ENCODE measurements at places on chromosomes 12 and 14.

DNA sequence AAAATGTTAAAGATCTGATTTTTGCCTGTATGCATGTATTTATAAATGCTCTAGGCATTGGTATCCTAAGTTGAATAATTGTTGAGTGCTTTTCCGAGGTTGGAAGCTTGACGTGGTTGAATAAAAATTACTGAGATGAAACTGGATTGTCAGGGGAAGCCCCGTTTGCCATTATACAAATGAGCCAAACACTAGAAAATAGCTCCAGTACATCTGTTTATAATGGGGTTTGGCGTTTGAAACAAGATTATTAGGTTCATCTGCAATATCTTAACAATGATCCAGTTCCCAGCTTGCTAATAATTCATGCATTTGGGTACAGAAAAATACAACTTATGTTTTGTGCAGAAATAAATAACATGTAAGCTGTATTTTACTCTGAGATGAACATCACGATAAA lies 789.6 kb downstream of the GALC start:
- no peak for DNase-seq

GRCh38 chr14:99780690-99781089 lies 12.5 kb upstream of the EML1 start:
- no peak for DNase-seq

DNA sequence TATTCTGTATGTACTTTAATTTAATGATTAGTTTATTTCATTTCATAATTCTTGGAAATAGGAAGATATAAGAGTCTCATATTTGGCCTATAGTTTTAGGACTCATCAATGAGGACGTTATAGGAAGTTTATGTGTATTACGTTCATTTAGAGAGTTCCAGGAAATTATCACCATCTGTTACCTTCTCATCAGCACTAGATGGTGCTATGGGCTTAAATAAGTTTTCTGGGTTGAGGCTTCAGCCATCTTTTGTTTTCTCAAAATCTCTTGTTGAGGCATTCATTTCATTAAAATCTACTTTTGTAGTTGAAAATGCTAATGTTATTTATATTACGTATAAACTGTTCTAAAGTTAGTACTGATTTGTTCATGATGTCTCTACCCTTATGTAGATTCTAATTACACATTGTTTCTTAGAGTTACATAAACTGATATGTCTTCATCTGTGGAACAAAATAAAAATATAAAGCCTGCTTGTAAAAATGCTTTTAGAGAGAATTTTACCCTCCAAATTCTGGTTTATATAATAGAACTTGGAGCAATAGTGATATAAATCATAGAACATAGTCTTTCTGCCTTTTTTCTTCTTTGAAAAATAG lies 89.2 kb downstream of the CFAP54 start:
- peak; percentile 37 for DNase-seq

DNA sequence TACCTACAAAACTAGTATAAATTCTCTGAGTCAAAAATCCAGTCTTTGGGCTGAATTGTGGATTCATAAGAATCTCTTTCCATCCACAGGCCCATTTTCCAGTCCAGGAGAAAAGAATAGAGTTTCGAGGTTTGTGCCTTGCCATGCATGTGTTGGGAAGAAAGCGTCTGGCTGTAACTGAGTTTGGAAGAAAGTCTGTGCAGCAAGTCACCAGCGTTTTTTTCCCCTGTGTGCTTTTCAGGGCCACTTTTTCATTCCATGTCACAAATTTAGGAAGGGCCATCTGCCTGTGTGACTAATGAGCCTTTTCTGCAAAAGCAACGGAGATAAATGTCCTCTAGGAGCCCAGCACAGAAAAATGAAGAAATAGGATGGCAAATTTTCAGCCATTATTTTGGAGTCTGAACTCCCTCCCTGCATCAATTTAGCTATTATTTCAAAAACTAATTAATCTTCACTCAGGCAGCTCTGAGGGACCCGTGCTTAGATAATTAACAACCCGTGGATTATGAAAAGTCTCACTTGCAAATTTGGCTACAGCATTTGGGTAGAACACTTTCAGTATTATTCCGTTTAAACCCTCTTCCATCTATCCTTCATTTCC lies 261.5 kb downstream of the SUDS3 start:
- no peak for DNase-seq

- peak; percentile 59 for DNase-seq
Measured at GRCh38 chr12:89351489-89352241, 636 bp downstream of the DUSP6 start.

- DNase-seq, result no peak
Measured at GRCh38 chr14:33414041-33414440, 475.4 kb downstream of the NPAS3 start.

- no peak for DNase-seq
Measured at GRCh38 chr12:75705749-75706711, 194.6 kb upstream of the KRR1 start.
